ENCODE measurements at places on chromosomes 3 and 15. TPM values are rescaled to one million over a fixed set of nuclear protein-coding genes. Genes with fewer than 3 reads are reported as not detected.

Gene TERC
- total RNA-seq: 434 TPM

Gene PSTPIP1
- total RNA-seq: not detected

Gene ADAMTS9
- total RNA-seq: 0.13 TPM

Gene NPAP1
- total RNA-seq: not detected

Gene CCK
- not detected for total RNA-seq

Gene RASGRP1
- not detected for total RNA-seq

Gene SNRPN
- 234 TPM for total RNA-seq

Gene PPM1L
- total RNA-seq: 0.19 TPM

Gene BRK1
- total RNA-seq: 113 TPM

Gene STRIT1
- total RNA-seq: not detected

Gene ACP3
- total RNA-seq: 0.80 TPM

Gene BBX
- total RNA-seq: 50.9 TPM

Gene CTDSPL
- 25.6 TPM for total RNA-seq

Gene ALDH1A3
- total RNA-seq: 0.11 TPM

Gene CCR8
- not detected for total RNA-seq

Gene RPUSD3
- total RNA-seq: 60.2 TPM

Gene NAALADL2
- total RNA-seq: 4.8 TPM

Gene TGM5
- total RNA-seq: 0.64 TPM

Gene CEP19
- total RNA-seq: 4.5 TPM

Gene SPATA12
- 0.32 TPM for total RNA-seq

Gene CCDC71
- total RNA-seq: 43.7 TPM

Gene C3orf85
- total RNA-seq: not detected

Gene CD86
- total RNA-seq: not detected

Gene ESYT3
- 1.0 TPM for total RNA-seq

Gene TMIE
- total RNA-seq: not detected

- DNase-seq: peak; percentile 37
Measured at GRCh38 chr3:119098619-119099222, 47.2 kb upstream of the TEX55 start.

GRCh38 chr15:72722071-72722696 is 36.2 kb downstream of the BBS4 start:
- peak; percentile 65 for DNase-seq

- DNase-seq: no peak
Measured at GRCh38 chr3:128319107-128319506, 147.6 kb downstream of the DNAJB8 start.

GRCh38 chr3:152779653-152780052 is 55.3 kb upstream of the P2RY1 start:
- DNase-seq: peak; percentile 37

- peak; percentile 99 for DNase-seq
Measured at GRCh38 chr3:197487911-197488391, 67.8 kb downstream of the BDH1 start.

GRCh38 chr3:171204942-171205341 is 178.4 kb upstream of the SLC2A2 start:
- DNase-seq: peak; percentile 13

GRCh38 chr15:90351479-90352106 is 491 bp upstream of the ZNF774 start:
- DNase-seq: no peak

DNA sequence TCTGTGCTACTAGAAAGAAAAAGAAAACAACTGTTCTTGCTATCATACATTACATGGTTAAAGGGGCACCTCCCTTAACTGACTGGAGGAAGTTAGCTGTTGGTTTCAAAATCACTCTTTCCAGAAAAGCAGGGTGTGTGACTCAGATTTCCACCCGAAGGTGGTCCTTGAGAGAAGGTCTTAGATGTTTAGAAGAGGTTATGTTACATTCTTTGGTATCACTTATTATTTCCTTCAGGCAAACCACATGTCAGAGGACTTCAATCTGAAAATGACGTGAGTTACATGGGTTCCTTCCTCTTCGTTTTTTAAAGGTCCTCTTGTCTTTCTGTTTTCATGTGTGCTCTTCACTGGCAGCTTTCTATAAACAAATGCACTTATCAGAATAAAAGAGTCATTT is 307.9 kb upstream of the CBLB start:
- DNase-seq: peak; percentile 5

DNA sequence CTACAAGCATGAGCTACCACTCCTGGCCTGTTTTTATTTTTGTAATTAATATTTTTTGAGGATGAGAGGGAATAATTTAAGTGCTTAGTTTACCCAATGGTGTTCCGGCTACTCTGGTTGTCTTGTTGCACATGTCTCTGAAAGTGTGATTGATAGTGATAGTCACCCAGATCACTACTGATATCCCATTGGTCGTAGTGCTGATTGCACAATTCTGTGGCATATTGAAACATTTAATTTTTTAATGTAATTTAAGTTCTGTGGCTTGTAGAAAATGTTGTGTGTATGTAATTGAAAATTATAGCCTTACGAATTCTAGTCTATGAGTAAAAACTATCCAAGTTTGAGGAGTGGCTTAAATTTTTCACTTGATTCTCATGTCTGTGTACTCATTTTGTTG is 11.9 kb downstream of the ARIH2 start:
- no peak for DNase-seq

- no peak for DNase-seq
Measured at GRCh38 chr3:139655909-139656595, 21.7 kb downstream of the NMNAT3 start.

DNA sequence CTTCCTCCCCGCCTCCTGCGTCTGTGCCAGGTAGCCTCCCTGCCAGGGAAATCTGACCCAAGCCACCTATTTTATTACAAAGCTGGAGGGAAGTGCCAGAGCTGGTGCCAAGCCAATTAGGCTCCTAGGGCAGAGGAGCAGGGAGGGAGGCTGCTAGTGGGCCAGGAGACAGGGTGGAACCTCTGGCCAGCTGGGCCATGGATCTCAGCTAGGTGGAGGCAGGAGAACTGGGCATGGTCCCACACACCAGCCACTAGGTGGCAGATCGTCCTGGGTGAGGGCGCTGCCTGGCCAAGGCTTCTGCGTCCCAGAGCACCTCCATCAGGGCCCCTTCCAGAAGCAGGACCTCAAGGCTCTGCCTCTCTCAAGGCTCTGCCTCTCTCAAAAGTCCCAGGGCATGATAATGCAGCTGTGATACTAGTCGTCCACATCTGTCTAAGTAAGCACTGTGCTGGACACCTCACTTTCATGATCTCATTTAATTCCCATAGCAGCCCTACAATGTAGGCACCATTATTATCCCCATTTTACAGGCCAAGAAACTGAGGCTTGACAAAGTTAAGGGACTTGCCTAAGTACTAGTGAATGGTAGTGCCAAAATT is 4.5 kb upstream of the RFT1 start:
- DNase-seq: peak; percentile 62

- DNase-seq: no peak
Measured at GRCh38 chr15:82540984-82541431, 751 bp upstream of the RPS17 start.

DNA sequence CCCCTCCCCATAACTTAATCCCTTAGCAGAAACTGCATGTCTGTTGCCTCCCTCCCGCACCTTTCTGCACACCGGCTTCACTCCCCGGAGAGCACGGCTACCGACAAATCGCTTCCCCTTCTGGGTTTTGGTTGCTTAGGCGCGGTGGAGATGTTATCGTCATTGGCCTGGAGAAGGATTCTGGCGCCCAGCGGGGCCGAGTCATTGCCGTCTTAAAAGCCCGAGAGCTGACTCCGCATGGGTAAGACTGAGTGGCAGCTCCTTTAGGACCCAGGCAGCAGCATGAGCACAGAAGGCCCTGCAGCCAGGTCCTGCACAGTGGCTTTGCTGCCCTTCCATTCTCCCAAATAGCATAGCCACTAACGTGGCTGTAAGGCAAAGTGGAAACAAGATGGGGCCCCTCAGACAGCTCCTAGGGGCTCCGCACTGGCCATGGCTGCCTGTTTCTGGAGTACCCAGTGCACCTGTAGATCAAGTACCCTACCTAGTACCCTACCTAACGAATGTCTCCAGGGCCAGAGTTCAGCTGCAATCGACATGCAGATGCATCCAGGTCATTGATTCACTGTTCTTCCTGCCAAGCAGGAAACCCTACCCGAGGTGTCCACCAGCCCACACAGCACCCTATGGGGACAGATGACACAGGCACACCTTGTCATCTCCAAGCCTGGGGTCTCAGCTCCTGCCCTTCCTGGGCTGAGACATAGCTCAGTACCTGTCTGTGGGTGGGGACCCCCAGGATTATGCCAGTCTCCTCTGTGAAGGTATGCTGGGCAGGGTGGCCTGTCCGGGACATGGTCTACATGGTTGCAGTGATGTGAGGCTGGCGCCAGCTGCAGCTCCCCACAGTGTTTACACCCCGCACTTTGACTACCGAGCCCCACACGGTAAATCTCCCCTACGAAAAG is 147.6 kb downstream of the LRRK1 start:
- no peak for DNase-seq

DNA sequence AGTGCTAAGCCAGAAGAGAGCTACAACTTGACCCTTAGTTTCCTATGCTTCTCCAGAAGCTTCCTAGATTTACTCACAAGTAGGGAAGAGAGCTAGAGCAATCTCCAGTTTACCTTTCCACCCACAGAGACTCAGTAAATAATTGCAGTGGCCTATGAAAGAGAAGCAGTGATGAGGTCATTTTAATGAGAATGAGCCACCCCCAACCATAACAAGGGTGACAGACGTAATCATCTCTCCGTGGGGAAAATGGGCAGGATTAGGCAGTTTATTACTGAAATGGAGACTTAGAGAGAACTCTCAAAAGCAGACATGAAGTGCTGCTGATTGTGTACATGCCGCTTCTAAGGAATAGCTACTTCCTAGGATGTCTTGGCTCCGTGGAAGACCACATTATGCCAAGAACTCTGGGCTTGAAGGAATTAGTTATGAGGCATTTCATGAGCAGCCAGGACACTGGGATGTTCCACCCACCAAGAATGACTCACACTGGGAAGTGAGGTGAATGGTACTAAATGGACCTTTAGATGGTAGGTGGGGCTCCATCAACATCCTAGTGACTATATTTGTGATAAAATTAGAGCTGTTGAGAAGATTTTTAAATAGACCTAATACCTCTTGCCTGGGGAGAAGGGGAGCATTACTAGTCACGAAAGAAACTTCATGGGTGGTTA is 160.9 kb downstream of the EDEM1 start:
- no peak for DNase-seq

GRCh38 chr3:31223278-31223677 is 309.4 kb upstream of the STT3B start:
- DNase-seq: no peak

GRCh38 chr15:49174902-49175301 is 4.9 kb downstream of the GALK2 start:
- no peak for DNase-seq

GRCh38 chr3:114093016-114093380 is 36.5 kb downstream of the QTRT2 start:
- DNase-seq: no peak

GRCh38 chr3:139710212-139710611 is 32.4 kb upstream of the NMNAT3 start:
- DNase-seq: no peak

- no peak for DNase-seq
Measured at GRCh38 chr15:42707873-42708544, 28.9 kb downstream of the CDAN1 start.

GRCh38 chr15:67085818-67086636 is 20.6 kb downstream of the SMAD3 start:
- DNase-seq: peak; percentile 73

- DNase-seq: peak; percentile 76
Measured at GRCh38 chr3:190424478-190425439, 24.9 kb downstream of the TMEM207 start.

DNA sequence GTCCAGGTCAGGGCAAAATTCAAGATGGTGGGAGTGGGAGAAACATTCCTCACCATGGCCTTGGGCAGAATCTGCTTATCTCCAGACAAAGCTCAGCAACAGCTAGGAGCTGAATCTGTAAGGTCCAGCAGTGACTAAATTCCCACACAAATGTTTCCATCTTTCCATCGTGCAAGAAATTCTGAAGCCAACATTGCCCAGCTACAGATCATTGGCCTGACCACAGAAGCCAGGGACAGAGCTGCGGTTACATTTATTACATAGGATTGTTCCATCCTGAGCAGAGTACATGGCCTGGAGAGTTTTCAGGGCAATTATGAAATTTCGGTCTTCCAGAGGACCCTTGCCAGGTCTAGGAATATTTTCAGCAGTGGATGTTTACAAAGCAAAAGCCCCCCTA is 100.3 kb downstream of the LIPC start:
- DNase-seq: no peak

DNA sequence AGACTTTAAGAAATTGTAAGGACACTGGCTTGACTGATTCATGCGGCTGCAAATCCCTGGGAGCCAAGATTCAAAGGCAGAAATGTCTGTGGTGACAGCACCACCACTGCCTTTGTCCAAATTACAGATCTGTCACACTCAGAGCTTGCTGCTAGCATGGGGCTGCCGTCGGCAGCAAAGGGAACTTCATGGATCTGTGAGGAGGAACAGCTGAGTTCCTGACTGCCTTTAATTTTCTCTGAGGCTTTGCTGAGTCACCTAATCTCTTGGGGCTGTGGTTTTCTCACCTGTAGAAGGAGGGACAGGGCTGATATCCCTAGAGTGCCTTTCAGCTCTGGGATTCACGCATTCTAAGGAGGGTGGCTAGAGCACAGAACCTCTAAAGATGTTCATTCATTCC is 4.1 kb upstream of the PAK6 start:
- peak; percentile 23 for DNase-seq

GRCh38 chr3:132749786-132750185 is 27.6 kb upstream of the NPHP3 start:
- peak; percentile 81 for DNase-seq

- no peak for DNase-seq
Measured at GRCh38 chr3:186102687-186103086, 6.2 kb downstream of the ETV5 start.

GRCh38 chr15:62342959-62343358 is 177.9 kb upstream of the C2CD4B start:
- no peak for DNase-seq

DNA sequence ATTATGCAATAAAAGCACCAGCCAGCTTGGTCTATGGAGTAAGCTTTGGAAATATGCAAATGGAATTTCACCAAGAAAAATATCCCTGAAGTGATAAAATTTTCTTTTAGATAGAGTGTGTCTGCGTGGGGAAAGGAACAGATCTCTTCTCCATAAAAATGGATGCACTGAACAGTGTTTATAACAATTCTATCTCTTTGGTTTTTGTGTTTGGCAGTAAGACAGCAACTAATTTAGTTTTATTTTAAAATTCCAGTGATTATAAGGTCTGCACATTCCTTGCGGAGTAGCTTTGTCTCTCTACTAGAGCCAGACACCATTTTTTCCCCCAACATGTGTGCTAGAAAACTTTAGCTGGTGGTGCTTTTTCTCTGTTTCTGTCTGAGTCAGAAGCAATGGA is 712.4 kb downstream of the GRM7 start:
- no peak for DNase-seq

GRCh38 chr3:128297401-128298138 is 144.3 kb downstream of the EEFSEC start:
- DNase-seq: no peak

GRCh38 chr3:122476532-122476931 is 38.2 kb downstream of the KPNA1 start:
- no peak for DNase-seq

GRCh38 chr15:22956257-22956977 is 23.8 kb downstream of the CYFIP1 start:
- peak; percentile 16 for DNase-seq

Data from LHCN-M2 (cell line).